ENCODE measurements at places on chromosomes 11 and 22. TPM values are rescaled to one million over a fixed set of nuclear protein-coding genes. Genes with fewer than 3 reads are reported as not detected.

The MSANTD4 gene
- total RNA-seq, result 16.0 TPM

The KRTAP5-9 gene
- total RNA-seq, result not detected

The OR4A16 gene
- total RNA-seq, result not detected

The OR8G5 gene
- not detected for total RNA-seq

The SCGB1C1 gene
- not detected for total RNA-seq

The SLC25A18 gene
- total RNA-seq, result not detected

The OR52A1 gene
- not detected for total RNA-seq

The PPP2R5B gene
- total RNA-seq, result 25.4 TPM
